Thoracic aorta (tissue), 2 donors: ENCODE measurements at places on chromosomes 13 and 19.

- no peak for DNase-seq
Observed at GRCh38 chr19:43725468-43725867, 9.6 kb downstream of the IRGC start.

- DNase-seq: peak; percentile 75
Observed at GRCh38 chr19:2540646-2541454, 64.9 kb downstream of the GADD45B start.

- no peak for DNase-seq
Observed at GRCh38 chr19:45168767-45169351, 8.1 kb upstream of the NKPD1 start.

DNA sequence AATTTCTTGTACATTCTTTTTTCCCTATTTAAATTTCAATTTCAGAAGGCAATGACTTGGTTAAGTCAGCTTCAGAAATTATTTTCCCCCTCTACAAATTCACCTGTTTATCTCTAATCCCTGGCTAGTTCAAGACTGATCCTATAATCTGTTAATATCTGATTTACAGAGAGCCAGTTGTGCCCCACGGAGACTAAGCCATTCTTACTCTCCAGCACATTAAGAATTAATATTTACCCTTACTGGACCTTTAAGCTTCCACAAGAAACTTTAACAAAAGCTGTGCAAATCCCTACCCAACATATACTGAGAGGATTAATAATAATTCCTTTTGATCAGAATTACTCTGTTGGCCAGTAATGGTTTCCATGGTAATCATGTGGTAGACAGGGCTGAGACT, 786.2 kb downstream of the PCDH9 start:
- no peak for DNase-seq

- no peak for DNase-seq
Observed at GRCh38 chr13:112902101-112902651, 66.8 kb upstream of the MCF2L start.

DNA sequence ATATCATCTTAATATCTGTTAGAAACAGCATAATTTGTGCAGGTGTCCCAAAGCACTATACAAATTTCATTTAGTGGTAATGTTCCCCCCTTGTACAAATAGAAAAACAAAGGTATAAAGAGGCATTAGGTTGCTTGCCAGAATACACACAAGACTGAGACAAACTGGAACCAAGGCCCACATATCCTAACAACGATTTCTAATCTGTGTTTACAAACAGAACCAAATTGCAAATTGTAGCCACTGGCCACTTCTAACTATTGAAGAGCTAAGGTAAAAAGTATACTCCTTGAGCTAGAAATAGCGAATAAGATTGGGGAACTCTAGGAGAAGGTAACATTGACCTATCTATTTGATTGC, 526.1 kb downstream of the KLF12 start:
- DNase-seq: no peak

GRCh38 chr19:18093439-18094161, 4.0 kb upstream of the MAST3 start:
- DNase-seq: no peak

DNA sequence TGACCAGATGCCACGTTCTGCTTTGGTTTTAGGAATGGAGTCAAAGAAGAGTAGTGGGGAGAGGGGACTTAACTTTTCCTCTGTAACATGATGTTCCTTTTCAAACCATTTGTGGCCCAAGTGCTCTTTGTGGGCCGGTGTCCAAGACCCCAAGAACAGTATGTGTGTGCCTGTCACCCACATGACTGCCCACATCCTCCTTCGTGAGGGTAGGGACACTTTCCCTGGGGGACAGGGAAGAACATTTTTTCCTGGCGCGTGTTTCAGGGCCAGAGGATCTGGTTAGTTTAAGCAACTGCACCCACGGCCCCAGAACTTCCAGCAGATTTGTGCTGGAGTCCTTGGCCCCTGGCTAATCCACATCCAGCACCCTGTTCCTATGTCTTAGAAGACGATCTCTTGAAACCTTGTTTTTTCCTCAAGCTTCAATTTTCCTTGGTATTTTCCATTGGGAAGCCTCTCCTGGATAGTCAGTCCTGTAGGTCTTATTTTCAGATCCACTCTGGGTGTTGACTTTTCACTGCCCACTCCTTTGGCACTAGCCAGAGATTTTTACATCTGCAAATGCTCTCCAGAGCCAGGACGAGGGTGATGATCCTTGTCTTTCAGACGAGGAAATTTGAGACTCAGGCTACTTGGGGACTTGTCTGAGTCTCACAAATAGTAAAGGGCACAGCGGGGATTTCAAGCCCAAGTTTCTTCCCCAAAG, 10.8 kb upstream of the CCDC97 start:
- DNase-seq: no peak

- DNase-seq: no peak
Observed at GRCh38 chr13:101535192-101535746, 82.8 kb downstream of the ITGBL1 start.

DNA sequence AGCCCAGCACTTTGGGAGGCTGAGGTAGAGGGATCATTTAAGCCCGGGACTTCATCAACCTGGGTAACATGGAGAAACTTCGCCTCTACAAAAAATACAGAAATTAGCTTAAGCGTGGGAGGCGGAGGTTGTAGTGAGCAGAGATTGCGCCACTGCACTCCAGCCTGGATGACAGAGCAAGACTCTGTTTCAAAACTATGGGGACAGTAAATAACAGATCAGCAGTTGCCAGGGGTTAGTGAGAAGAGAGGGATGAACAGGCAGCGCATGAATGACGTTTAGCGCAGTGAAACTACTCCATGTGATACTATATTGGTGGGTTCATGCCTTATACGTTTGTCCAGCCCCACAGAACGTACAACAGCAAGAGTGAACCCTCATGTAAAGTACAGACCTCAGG, 7.1 kb upstream of the ICAM3 start:
- no peak for DNase-seq

- DNase-seq: no peak
Observed at GRCh38 chr19:584240-585001, 5.3 kb upstream of the HCN2 start.

- no peak for DNase-seq
Observed at GRCh38 chr19:33998302-33998701, 174.0 kb upstream of the LSM14A start.

DNA sequence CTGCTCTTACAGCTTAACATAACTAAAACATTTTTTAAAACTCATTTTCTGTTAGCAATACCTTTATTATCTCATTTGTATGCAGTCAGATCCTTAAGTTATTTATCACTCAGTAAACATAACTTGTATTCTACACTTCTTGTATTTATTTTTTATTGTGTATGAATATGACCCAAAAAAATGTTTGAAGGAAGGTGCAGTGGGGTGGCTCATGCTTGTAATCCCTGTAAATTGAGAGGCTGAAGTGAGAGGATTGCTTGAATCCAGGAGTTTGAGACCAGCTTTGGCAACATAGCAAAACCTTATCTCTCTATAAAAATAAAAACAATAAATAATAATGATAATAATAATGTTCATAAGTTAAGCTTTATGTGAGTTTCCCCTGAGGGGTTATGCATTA, 1004.8 kb downstream of the SLITRK5 start:
- no peak for DNase-seq

GRCh38 chr13:51271528-51272085, 49.4 kb downstream of the FAM124A start:
- DNase-seq: no peak

DNA sequence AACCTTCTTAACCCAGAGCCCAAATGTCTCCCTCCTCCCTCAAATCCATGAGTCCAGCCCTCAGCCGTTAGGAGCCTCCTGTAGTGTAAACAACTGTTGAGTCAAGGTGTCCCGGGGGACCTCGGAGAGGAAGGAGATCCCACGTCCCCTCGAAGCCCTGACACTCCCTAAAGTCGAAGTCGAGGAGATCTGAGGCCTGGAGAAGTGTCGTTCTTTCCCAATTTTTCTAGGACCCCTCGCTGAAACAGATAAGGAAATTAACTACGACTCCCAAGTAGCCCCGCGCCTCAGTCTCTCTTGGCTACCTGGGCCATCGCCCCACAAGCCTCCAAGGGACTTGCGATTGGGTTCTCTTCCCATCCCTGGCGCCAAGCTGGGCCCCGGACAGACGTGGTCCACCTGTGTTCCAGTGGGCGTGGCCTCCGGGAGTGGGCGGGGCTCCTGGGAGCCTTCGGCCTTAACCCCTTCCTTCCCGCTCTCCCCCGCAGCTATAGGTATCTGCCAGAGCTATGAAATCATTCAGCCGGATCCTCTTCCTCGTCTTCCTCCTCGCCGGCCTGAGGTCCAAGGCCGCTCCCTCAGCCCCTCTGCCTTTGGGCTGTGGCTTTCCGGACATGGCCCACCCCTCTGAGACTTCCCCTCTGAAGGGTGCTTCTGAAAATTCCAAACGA, 869 bp downstream of the GFY start:
- no peak for DNase-seq

DNA sequence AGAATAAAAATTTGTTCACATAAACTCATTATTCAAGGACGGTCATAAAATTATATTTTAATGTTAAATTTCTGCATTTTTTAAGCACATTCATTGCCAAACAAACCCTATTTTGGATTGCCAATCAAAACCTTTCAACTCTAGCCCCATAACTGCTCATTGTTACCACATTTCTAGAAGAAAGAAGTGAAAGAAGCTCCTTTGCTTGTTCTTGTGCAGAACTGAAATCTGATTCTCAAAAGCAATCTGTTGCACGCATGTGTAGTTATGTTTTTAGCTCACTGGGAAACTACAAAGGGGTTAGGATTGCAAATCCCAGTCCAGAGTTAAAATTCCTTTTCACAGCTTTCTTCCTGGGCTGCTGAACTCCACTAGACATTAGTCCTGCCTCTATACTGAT, 109.5 kb upstream of the MIR17HG start:
- no peak for DNase-seq

GRCh38 chr13:106083620-106084350, 451.7 kb downstream of the EFNB2 start:
- DNase-seq: no peak

DNA sequence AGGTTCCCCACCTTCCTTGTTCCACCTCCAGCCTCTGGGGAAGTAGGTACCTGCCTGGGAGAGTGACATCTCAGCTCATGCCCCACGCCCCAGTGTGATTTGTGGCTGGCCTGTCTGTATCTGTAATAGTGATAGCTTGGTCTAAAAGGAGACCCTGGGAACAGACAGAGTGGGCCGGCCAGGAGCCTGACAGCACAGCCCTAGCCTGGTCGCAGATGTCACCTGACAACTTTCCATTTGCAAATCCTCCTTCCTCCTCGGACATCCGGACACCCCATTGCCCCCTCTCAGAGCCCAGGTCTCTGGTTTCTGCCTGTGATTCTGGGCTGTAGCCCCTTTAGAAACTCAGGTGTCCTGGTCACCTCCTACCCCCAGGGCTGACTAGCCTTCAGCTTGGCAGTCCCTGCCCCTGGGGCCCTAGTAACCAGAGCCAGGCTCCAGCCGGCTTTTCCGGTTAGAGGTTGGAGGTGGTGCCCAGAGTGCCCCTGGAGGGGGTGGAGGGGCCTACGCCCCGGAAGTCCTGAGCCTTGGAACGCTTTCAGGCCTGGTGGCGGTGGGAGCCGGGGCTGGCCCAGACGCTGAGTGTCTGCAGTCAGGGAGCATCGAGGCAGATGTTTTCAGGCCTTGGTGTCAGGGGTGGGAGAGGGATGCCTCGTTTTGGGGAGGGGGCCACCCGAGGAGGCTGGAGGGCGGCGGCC, 6.5 kb downstream of the LRRC8E start:
- DNase-seq: no peak

DNA sequence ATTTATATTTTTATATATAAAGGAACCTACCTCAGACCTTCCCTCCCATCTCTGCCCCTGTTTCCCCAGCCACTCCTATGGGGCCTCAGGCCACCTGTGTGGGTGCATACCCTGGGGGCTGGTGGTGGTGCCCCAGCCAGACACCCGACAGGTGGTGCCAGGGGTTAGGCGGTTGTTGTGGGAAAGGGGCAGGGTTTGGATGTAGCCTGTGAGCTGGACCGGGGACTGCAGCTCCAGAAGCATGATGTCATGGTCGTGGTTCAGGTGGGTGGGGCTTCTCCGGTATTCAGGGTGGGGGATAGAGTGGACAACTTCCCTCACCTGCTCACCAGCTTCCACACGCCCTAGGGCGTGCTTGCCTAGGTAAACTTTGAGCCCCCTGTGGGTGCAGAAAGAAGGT, 5.2 kb downstream of the KLK13 start:
- DNase-seq: no peak

DNA sequence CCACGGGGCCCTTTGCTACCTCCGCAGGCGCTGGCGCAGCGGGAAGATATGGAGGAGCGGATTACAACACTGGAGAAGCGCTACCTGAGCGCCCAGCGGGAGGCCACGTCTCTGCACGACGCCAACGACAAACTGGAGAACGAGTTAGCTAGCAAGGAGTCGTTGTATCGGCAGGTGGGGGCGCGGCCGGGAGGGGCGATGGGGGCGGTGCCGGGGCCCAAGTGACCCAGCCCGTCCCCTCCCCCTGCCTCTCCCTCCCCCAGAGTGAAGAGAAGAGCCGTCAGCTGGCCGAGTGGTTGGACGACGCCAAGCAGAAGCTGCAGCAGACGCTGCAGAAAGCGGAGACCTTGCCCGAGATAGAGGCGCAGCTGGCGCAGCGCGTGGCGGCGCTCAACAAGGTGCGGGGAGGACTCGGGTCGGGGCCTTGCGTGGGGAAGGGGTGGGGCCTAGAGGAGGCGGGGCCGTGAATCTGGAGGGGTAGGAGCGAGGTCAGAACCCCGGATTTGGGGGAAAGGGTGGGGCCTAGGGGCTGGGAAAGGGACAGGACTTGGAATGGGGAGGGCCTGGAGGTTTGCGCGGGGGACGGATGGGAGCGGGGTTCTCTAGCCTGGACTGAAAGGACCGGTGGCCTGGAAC, 13.7 kb downstream of the PPFIA3 start:
- DNase-seq: no peak

DNA sequence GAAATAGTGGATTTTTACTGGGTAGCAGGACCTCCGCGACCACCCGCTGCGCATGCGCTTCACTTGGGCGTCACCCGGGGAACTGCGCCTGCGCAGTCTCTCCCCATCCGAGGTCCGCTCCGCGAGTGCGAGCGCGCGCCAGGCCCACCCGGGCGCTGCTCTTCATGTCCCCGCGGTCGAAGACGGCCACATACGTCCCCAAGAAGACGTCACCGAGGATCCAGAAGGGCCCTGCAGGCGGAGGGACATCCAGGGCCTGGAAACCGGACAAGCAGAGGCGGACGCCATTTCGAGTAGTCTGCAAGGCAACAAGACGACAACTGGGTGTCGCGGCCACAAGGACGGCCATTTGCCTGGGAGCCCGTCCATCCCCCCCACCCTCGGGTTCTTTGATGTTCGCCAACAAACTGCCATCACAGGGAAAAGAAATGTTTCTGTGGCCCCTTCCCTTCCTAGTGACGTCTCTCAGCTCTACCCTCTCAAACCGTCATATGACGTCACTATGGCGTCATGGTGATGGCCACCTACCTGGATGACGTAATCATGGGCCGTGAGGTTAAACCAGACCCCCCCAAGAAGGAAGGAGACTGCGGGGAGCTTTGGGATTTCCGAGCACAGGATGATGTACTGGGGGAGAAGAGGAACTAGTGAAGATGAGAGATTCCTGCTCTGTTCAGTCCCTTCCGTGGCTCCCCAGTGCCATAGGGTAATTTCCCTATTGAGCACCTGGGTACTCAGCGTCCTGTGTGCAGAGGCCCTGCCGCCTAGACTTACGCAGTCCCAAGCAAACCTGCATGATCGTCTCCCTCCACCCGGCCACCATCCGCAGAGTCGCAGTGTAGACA, 6.7 kb downstream of the NAPSA start:
- no peak for DNase-seq
